HEK293T (cell line): ENCODE measurements at places on chromosomes 4 and X.

- no peak for DNase-seq
Measured at GRCh38 chr4:6939761-6940743, 30.4 kb downstream of the TBC1D14 start.

DNA sequence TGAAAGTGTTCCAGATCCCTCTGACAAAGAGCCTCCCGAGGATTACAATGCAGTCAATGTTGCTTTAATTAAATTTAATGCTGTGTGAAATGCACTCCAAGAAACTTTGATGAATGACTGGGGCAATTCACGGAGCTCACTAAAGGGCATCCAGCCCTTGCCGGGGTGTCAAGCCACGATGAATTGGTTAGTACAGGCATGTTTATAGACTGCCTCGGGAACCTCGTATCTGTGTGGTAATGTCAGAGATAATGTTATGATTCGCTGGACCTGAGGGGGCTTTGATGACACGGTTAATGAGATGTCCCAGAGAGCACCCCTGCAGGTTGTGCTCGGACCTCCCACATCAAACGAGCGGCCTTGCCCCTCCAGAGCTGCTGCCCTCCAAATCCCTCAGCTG, 428.8 kb downstream of the NKX6-1 start:
- DNase-seq, result peak; percentile 13

GRCh38 chrX:26558719-26559386, 342.9 kb downstream of the MAGEB5 start:
- no peak for DNase-seq

DNA sequence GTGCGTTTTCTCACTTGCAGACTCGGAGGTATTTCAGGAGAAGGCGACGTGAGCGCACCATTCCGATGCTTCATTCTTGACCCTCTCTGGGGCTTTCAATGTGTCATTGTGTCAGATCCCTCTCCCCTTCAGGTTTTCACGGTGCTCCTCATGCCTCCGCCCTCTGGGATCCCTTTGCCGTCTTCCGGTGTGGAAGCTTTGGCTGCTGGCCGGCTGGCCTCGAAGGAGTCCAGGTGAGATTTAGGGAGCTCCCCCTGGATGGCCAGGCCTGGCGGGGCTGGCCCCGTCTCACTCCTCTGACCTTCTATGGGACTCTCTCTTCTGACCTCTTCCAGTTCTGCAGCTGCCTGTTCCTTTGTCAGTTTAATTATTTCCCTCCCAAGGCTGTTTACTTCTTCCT, 12.9 kb downstream of the SOD3 start:
- no peak for DNase-seq

GRCh38 chrX:70554081-70554480, 109.4 kb downstream of the DLG3 start:
- no peak for DNase-seq

GRCh38 chr4:149741186-149741831, 74.3 kb downstream of the IQCM start:
- no peak for DNase-seq

DNA sequence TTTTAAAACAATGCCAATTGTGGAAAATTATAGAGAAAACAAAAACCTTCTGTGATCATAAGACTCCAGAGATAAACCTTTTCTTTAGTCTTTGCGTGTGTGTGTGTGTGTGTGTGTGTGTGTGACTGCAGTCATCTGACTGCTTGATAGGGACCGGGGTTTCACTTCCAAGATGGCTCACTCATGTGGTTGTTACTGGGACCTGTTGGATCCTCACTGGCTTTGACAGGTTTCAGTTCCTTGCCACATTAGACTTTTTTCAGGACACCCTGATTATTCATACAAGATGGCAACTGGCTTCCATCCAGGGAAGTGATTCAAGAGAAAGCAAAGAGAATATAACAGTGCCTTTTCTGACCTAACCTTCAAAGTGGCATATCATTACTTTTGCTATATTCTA, 21.9 kb upstream of the MAD2L1 start:
- no peak for DNase-seq

GRCh38 chr4:79255793-79256192, 70.1 kb downstream of the NAA11 start:
- no peak for DNase-seq

- DNase-seq, result no peak
Measured at GRCh38 chr4:8656185-8656517, 63.6 kb downstream of the CPZ start.
